Peyer's patch (tissue), 4 donors: ENCODE measurements at places on chromosomes 7 and 10. TPM values are rescaled to one million over a fixed set of nuclear protein-coding genes. Genes with fewer than 3 reads are reported as not detected.

DNA sequence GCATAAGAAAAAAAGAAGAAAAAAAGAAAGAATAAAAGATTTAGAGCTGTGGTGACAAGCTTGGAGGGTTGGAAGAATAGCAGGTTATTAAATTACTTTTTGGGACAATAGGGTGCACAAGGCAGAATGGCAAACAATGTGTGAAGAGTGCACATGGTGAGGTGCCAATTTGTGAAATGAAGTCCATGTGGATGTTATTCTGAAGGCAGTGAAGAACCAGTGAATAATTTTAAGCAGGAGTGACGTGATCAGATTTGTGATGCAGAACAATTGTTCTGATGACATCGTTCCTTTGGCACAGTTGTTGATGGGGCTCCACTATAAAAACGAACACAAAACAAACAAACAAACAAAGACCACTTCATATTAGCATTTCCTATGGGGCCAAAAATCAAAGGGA lies 700.3 kb downstream of the NRG3 start:
- no peak overlapping the region for H3K27ac ChIP-seq
- H3K4me1 ChIP-seq: no peaks in the 10 kb centered on the region
- no peaks in the 10 kb centered on the region for H3K27me3 ChIP-seq
- no peaks in the 10 kb centered on the region for H3K36me3 ChIP-seq
- DNase-seq: no peak

GRCh38 chr10:85651497-85651882 lies 715.1 kb downstream of the GRID1 start:
- DNase-seq: no peak
- H3K27ac ChIP-seq: no peak overlapping the region
- no peaks in the 10 kb centered on the region for H3K27me3 ChIP-seq

DNA sequence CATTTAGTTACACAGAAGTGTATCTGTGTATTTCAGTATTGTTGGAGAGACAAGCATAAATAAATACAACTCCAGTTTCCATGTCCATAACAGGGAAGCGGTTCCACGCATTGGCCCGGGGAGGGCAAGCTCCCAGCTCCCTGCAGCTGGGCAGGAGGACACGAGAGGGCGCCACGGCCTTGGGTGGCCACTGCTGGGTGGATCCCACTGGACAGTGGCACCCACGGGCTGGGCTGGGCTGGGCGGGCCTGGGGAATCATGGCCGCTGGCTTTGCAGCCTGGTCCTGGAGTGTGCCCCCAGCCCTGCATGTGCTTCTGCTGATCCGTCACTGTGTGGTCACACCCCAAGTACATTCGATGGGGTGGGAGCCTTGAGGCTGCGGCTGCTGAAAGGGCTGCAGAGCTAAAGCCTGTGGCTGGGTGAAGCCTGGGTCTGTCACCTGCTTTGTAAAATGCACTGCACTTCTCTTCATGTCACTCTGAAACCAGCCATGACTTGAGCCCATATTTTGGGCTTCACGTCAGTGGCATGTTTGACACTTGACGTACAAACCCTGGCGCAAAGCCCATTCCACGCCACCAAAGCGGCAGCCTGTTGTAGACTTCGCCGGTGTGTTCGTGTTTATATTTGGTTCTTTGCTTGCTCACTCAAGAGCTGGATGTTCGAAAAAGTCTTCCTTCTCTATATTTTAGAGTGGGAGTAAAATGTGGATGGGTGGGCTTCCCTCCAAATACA lies 27.5 kb downstream of the LRRC27 start:
- no peaks in the 10 kb centered on the region for H3K36me3 ChIP-seq
- no peaks in the 10 kb centered on the region for H3K27me3 ChIP-seq
- H3K4me1 ChIP-seq: no peaks in the 10 kb centered on the region
- H3K4me3 ChIP-seq: no peak overlapping the region
- DNase-seq: no peak

DNA sequence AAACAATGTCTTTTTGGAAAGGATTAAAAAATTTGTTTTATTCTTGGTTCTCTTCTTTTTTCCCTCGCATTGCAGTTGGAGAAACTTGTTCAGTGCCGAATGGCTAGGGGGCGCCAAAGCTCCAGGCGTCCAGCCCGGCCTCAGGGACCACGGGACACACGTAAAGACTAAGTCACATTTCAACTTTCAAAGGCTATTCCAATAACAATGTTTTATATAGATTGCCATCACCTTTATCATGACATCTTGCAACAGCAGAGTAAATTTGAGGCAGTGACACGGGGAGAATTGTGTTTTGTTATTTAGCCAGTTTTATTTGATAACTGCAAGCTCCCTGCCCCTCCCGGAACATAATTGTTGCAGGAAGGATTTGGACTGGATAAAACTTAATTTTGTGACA lies 2.2 kb upstream of the IGFBP3 start:
- no peaks in the 10 kb centered on the region for H3K27me3 ChIP-seq
- no peaks in the 10 kb centered on the region for H3K4me1 ChIP-seq
- peak overlapping the region; percentile 55 for H3K4me3 ChIP-seq
- DNase-seq: peak; percentile 75
- H3K27ac ChIP-seq: peak overlapping the region; percentile 43
- no peaks in the 10 kb centered on the region for H3K36me3 ChIP-seq

- no peaks in the 10 kb centered on the region for H3K27me3 ChIP-seq
- H3K27ac ChIP-seq: no peak overlapping the region
- H3K36me3 ChIP-seq: no peaks in the 10 kb centered on the region
- DNase-seq: no peak
- H3K4me3 ChIP-seq: no peak overlapping the region
These were observed 143.3 kb downstream of the KCNMA1 start for GRCh38 chr10:77494327-77494726.

- no peak overlapping the region for H3K4me3 ChIP-seq
- no peaks in the 10 kb centered on the region for H3K27me3 ChIP-seq
- no peaks in the 10 kb centered on the region for H3K36me3 ChIP-seq
- DNase-seq: no peak
These were observed 11.0 kb downstream of the MINDY3 start for GRCh38 chr10:15849316-15849715.

GRCh38 chr7:45610019-45610418 lies 35.9 kb downstream of the ADCY1 start:
- no peaks in the 10 kb centered on the region for H3K4me1 ChIP-seq
- H3K27ac ChIP-seq: no peak overlapping the region
- H3K4me3 ChIP-seq: no peak overlapping the region
- no peaks in the 10 kb centered on the region for H3K36me3 ChIP-seq

GRCh38 chr10:125982260-125982948 lies 86.0 kb downstream of the FANK1 start:
- no peaks in the 10 kb centered on the region for H3K36me3 ChIP-seq
- no peak overlapping the region for H3K27ac ChIP-seq
- no peak overlapping the region for H3K4me3 ChIP-seq
- no peaks in the 10 kb centered on the region for H3K4me1 ChIP-seq
- DNase-seq: peak; percentile 59
- H3K27me3 ChIP-seq: no peaks in the 10 kb centered on the region

GRCh38 chr10:88755753-88756152 lies 4.1 kb upstream of the LIPN start:
- H3K27ac ChIP-seq: no peak overlapping the region
- H3K27me3 ChIP-seq: no peaks in the 10 kb centered on the region
- H3K4me3 ChIP-seq: no peak overlapping the region
- no peaks in the 10 kb centered on the region for H3K4me1 ChIP-seq

GRCh38 chr10:105992928-105993327 lies 1171.6 kb downstream of the SORCS1 start:
- no peaks in the 10 kb centered on the region for H3K4me1 ChIP-seq
- H3K27ac ChIP-seq: no peak overlapping the region
- H3K27me3 ChIP-seq: no peaks in the 10 kb centered on the region
- no peaks in the 10 kb centered on the region for H3K36me3 ChIP-seq
- DNase-seq: no peak

DNA sequence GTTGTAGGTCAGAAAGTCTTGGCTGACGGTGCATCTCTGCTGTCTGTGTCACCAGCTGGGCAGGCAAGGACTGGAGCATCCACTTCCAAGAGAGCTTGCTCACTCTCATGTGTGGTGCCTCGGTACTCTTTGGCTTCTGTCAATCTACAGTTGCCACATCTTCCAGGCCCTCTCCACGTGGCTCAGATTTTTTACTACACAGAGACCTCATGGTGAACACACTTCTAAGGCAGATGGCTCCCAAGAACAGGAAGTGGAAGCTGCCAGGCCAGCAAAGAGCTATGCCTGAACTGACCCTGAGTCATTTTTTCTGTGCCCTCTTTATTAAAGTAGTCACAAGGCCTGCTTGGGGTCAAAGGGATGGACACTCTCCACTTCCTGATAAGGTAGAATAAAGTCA lies 351.5 kb upstream of the AUTS2 start:
- no peak overlapping the region for H3K27ac ChIP-seq
- DNase-seq: peak; percentile 45
- no peaks in the 10 kb centered on the region for H3K27me3 ChIP-seq
- H3K36me3 ChIP-seq: no peaks in the 10 kb centered on the region
- no peaks in the 10 kb centered on the region for H3K4me1 ChIP-seq

- H3K36me3 ChIP-seq: no peaks in the 10 kb centered on the region
- H3K27me3 ChIP-seq: no peaks in the 10 kb centered on the region
- H3K4me3 ChIP-seq: no peak overlapping the region
- H3K27ac ChIP-seq: no peak overlapping the region
- DNase-seq: no peak
These were observed 1.3 kb upstream of the CUEDC2 start for GRCh38 chr10:102433619-102434046.

GRCh38 chr7:42241424-42241823 lies 4.4 kb upstream of the GLI3 start:
- no peaks in the 10 kb centered on the region for H3K27me3 ChIP-seq
- DNase-seq: no peak
- no peak overlapping the region for H3K27ac ChIP-seq
- H3K36me3 ChIP-seq: no peaks in the 10 kb centered on the region

- no peak for DNase-seq
- H3K4me3 ChIP-seq: no peak overlapping the region
- no peaks in the 10 kb centered on the region for H3K4me1 ChIP-seq
- H3K27me3 ChIP-seq: no peaks in the 10 kb centered on the region
These were observed 6.2 kb upstream of the ACTR3C start for GRCh38 chr7:150329331-150330120.

- DNase-seq: no peak
- H3K36me3 ChIP-seq: no peaks in the 10 kb centered on the region
- no peaks in the 10 kb centered on the region for H3K27me3 ChIP-seq
These were observed 92.1 kb downstream of the PPP1R3C start for GRCh38 chr10:91540733-91541132.

The NODAL gene
- not detected for total RNA-seq

The MIOS gene
- 31.1 TPM for total RNA-seq

The C10orf53 gene
- total RNA-seq: not detected

The MUC12 gene
- total RNA-seq: 4.8 TPM

The LRRC27 gene
- 19.6 TPM for total RNA-seq

The EIF4H gene
- total RNA-seq: 144 TPM

The CHN2 gene
- total RNA-seq: 116 TPM

The AZGP1 gene
- 3.3 TPM for total RNA-seq

The ADRA2A gene
- total RNA-seq: 4.6 TPM

The PTCD1 gene
- total RNA-seq: 8.4 TPM

The ELN gene
- total RNA-seq: 39.9 TPM

The NRBF2 gene
- 15.2 TPM for total RNA-seq

The PTN gene
- total RNA-seq: 3.0 TPM

The CYP26C1 gene
- not detected for total RNA-seq
